ENCODE measurements at places on chromosomes 11 and 22.
A peak's percentile ranks its signal among the peaks of the same experiment; 100 is the strongest.

DNA sequence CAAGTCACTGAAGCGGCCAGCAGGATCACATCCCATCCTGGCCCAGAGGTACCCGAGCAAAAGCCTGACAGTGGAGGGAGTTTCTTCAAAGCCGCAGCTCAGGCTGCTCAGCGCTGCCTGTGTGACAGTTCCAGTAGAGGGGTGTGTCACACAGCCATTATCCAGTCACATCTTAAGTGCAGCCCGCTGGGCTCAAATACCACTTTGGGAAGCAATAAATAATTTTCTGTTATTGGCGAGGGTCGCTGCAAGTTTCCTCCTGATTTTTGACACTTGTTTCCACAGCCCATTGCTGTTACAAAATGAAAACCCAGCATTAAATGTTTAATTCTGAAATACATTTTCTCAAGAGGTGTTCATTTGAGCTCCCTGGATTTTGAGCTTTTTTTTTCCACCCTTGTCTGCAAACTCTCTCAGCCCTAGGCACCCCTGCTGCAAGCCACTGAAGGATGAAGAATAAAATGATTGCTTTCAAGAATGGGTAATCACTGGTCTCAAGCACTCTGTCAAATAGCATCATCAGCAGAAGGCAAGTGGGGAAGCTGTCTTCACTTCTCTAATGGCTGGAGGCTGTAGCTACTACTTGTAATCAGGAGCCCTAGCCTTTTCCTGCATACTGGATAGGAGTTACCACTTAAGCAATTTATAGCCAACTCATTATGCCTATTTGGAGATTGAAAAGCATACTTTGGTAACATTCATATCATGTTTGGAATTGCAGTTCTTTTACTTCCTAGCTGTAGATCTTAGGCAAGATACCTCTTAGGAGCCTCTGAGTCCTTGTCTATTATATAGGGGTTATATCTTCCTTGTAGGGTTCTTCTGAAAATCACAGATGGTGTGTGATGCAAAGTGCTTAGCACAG lies 373.7 kb downstream of the METTL15 start:
- no peak for DNase-seq

DNA sequence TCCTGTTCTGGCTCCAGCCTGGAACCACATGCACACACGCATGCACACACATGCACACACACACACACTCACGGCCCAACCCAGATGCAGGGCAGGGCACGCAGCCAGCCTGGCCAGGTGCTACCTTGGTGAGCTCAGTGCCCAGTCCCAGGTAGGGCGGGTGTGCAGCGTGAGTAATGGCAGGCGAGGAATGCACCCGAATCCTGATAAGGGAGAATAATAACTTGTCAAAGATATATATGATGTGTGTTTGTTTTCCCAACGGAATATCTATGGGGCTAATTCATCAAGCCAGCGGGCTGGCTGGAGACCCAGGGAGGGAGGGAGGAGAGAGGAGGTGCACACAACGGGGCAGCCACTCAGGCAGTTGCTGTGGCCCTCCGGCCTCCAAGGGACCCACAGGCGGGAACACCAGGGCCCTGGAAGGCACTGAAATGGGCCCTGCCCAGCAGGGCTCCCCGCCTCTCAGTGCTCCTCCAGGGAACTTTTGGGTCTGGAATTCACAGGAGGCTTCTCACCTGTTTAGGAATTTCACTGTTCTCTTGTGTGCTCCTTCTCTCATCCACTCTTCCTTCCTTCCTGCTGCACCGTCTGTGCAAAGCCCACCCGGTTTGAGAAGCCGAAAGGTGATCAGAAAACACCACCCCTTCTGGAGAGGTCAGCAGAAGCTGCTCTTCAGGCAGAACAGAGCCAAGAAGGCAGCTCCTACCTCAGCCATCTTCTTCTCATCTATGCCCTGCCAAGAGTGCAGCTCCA lies 79.0 kb downstream of the BUD13 start:
- DNase-seq = no peak

GRCh38 chr11:74449369-74449931 lies 17.9 kb downstream of the KCNE3 start:
- DNase-seq = no peak

DNA sequence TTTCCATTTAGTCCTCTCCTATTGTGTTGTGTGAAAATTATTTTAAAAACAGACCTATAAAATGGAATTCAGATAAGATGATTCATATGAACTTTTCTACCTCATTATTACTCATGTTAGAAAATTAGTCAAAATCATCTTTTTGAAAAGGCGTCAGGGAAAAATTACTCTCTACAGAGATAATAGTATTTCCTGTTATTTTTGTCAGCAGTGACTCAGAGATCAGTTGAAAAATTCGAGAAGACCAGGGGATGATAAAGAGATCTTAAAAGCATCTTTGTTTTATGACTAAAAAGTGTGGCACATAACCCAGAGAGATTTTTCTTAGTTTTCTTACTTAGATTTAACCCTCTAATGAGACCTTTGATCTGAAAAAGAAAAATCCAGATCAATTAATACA lies 157.9 kb upstream of the CARD18 start:
- no peak for DNase-seq

GRCh38 chr22:25221790-25222189 lies 2.4 kb downstream of the CRYBB2 start:
- DNase-seq = no peak

DNA sequence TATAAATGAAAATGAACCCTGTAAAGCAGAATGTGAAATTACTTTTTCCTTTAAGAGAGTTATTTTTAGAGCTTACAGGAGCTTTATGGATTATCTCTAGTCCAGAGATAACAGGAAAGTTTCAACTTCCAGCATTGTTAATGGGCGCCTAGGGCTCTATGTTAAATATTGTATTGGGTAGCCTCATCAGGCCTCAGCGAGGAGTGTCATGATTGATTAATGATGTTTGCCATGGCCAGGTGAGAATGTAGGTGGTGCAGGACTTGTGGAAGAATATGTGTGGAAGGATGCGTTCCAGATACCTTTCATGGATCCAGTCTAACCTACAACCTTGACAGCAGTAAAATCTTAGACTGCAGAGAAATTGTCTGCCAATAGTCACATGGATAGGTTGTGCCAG lies 50.6 kb downstream of the ME3 start:
- no peak for DNase-seq

DNA sequence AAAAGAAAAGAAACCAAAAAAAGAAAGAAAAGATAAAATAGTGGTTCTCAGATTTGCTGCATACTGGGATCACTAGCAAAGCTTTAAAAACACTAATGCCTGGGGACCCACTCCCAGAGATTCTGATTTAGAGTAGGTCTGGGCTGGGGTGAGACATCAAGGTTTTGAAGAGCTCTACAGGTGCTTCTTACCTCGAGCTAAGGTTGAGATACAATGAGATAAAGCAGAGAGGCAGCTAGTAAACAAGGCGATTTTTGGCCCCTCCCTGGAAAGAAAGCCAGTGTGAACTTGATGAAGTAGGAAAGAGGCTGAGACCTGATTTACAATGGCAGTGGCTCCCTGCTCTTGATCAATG lies 327.6 kb upstream of the CCDC90B start:
- no peak for DNase-seq

- DNase-seq = no peak
These were observed 58.7 kb upstream of the ATXN10 start for GRCh38 chr22:45612940-45613339.

- peak; percentile 51 for DNase-seq
These were observed 35.4 kb downstream of the SBF1 start for GRCh38 chr22:50439314-50439870.
